Muscle of leg (tissue), 16 donors: ENCODE measurements at places on chromosomes 2 and 18.

DNA sequence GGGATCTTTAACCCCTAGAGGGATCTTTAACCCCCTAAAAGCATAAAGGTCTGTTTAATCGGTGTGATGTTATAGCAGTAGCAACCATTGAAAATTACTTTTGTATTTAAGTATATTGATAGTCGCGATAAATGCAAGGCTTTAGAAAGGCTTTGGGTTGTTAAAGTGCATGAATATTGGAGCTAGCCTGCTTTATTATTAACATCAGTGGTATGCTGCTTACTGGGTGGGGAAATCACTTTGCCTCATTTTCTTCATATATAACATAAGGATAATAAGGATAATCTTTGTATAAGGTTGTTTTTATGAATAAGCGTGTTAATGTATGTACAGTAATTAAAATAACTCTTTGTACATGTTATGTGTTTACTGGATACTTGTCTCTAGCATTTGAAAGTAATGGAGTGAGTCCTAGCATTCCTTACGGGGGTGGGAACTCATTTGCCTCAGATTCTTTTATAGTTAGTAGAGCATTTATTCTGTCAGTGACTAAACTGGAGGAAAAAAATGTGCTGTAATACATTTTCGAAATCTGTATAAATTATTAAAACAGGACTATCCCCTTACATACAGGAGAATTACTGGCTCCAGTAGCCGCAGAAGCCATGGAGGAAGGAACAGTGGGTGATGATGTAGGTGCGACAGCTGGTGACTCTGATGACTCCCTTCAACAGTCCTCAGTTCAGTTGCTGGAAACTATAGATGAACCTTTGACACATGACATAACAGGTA lies 122.2 kb downstream of the BIRC6 start:
- DNase-seq: no peak

GRCh38 chr18:56651771-56652092 lies 573 bp downstream of the WDR7 start:
- no peak for DNase-seq

- peak; percentile 30 for DNase-seq
Measured at GRCh38 chr2:118845005-118845521, 2.4 kb downstream of the EN1 start.

DNA sequence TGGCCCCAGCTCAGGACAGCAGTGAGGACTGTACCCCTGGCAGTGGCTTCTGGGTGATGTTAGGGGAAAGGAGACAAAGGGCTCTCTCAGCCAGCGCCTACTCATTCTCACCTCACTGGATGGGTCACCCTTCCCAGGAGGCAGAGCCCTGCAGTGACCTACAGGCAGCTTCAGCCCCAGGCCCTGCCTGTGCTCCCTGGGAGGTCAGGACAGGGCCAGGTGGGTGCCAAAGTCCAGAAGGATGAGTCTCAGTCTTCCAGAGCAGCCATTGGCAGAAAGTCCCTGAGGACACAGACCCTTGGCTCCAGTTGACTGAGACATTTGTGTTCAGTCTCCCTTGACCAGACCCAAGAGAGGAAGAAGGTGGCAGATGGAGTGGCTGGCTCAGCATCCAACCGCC lies 75.1 kb downstream of the TEX51 start:
- DNase-seq: no peak

- peak; percentile 94 for DNase-seq
Measured at GRCh38 chr2:42169100-42169873, at the start of gene EML4. Gene EML4 (plus strand): TSS chr2:42169353. CDS start chr2:42169612, 259 bp downstream.

DNA sequence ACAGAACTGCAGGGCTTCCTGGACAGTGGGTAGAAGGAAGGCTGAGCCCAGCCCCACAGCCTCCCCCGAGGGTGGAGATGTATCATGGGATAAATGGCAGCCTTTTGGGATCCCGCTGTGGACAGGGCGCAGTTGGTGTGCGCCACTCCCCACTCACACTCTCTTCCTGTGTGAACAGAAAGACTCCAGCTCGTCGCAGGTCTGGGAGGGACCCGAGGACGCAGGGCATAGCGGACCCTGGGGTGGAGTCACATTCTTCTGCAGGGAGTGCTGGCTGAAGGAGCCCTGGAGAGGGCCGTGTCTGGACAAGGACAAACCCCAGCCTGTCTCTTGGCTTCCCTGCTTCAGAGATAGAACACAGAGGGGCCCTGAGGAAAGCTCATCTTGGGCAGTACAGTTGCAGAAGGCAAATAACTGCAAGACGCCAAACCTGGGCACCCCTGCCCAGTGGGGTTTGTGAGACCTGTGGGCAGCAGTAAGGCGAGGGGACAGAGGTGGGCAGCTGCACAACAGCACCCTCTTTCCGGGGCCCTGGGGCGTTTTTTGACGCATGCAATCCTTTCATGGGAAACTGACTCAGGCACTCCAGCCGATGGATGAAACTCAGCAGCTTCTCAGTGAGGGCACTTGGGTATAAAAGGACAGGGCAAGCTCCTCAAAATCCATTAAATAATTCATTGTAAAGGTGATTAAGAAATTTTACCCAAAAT lies 101.9 kb downstream of the USP40 start:
- DNase-seq: no peak

- no peak for DNase-seq
Measured at GRCh38 chr2:185979546-185980071, 241.0 kb downstream of the FSIP2 start.

DNA sequence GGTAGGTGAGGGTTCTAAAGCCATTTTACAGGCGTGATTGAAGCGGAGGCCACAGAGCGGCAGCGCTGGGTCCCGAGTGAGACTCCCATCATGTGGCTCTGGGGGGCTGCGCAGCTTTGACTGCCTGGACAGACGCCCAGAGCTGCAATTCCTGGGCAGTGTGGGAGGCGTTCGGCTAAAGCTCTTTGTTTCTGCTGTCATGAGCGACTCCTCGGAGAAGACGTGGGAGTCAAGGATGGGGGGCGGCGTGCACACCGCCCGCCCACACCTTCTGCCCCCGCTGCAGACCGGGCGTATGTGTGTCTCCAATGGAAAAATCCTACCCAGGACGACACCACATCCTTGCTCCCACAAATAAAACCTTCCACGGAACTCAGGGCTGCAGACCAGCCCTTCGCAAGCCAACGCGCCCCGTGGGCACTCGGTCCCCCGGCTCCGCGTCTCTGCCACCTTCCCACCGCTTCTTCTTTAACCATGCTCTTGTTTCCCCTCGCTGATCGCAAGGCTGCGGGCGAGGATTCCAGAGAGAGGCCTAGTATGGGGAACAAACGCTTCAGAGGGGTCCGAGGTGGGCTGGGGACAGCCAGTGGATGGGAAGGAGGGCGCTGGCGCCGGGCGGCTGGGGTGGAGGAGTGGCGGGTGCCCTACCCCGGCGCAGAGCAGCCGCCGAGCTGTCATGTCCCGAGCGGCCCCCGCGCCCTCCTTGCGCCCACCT lies 680 bp upstream of the LBH start:
- DNase-seq: peak; percentile 73
